Stimulated activated CD8-positive, alpha-beta memory T cell treated with anti-CD3 and anti-CD28 coated beads, Interleukin-4, amount 100 ng/mL, for 4 hours (primary cell): ENCODE measurements at places on chromosomes 7 and 10.

- no peak for DNase-seq
Measured at GRCh38 chr10:17290226-17290625, 62.2 kb downstream of the VIM start.

GRCh38 chr10:130998642-130999041, 312.9 kb downstream of the TCERG1L start:
- DNase-seq = no peak

- peak; percentile 48 for DNase-seq
Measured at GRCh38 chr10:43816351-43817321, 168.0 kb upstream of the ZNF32 start.

GRCh38 chr10:29415876-29416275, 127.0 kb downstream of the LYZL1 start:
- DNase-seq = no peak

DNA sequence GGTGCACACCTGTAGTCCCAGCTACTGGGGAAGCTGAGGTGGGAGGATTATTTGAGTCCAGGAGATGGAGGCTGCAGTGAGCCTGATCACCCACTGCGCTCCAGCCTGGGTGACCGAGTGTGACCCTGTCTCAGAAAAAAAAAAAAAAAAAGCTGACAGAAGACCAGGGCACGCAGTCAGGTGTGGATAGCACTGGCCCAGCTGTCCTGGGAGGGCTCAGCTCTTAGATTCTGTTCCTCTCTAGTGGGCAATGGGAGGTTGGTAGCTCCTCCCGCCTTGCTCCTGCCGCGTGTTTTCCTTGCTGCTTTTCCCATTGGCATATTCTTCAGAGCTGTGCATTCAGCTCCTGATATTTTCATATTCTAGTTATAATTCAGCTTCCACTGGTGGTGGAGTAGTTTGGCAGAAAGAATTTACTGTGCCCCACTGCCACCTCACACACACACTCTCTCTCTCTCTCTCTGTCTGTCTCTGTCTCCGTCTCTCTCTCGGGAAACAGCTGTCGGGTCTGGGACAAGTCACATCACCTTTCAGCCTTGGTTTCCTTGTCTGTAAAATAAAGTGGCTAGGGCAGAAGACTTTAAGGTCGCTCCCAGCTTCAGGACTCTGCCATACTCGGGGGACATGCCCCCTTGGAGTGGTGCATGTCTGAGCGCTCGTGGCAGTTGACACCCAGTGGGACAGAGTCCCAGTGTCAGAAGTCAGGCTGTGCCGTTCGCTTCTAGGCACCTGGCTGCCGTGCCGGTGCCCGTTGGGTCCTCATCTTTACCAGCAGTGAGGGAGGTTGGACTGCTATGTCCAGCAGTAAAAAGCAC, 25.9 kb upstream of the ANKRD2 start:
- DNase-seq = no peak

DNA sequence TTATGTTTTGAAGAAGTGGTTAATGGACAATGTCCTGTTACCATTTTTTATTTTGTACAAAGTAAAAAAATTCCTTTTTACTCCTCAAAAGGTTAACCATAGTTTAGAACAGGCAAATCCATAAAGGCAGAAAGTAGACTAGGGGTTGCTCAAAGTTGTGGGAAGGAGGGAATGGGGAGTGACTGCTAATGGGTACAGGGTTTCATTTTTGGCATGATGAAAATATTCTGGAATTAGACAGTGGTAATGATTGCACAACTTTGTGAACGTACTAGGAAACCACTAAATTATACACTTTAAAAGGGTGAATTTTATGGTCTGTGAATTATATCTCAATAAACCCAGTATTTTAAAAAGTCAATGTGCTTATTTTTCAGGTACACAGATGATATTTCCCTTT, 35.4 kb upstream of the CDK14 start:
- no peak for DNase-seq

DNA sequence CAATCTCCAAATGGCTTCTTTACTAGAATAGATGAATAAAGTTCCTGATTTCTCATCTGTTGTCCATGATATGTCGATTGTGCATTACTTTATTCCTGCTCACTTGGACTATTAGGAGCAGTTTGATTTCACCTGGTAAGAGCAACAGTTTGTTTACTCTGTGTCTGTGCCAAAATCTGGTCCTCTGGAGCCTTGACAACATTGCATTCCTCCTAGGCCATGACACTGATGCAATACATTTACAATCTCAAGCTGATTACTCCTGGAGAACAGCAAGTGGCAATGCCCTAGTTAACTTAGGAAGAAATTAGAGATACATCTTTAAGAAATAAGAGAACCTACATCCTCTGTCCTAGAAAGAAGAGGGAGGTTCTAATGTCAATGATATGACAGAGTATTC, 71.8 kb downstream of the SGCE start:
- no peak for DNase-seq

GRCh38 chr10:33005322-33006301, 47.6 kb upstream of the ITGB1 start:
- no peak for DNase-seq

DNA sequence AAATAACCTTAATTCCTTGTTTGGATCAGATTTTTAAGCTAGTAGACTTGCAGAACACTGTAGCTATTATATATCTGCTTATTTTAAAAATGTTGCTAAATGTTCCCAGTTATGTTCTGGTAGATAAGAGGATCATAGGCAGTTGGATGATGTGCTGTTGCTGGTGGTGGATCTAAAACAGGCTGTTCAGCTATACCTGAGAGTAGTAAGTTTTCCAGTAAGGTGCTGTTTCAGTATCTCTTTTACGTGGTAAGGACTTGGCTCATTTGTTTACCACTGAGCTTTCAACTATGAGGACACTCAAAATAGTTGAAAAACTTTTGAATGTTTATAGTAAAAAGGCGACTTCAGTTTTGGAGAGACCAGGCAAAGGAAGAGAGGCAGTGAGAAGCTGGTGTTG, 180.9 kb downstream of the CDK14 start:
- no peak for DNase-seq

DNA sequence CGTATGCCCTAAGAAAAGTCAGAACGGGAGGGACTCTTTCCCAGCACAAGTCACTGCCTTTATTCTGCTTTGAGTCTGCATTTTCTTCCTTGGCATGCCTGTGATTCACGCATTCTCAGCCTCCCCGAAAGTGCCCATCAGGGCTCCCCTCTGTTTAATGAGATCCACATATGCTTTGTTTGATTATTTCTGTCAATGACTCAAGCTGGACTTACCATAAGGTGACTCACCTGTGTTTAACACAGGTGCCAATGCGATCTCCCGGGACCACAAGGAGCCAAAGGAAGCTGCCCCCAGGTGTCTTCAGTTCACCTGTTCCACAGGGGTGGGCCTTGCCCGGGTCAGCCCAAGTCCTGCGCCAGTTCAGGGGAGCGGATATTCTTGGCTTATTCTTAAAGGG, 386.0 kb upstream of the SHH start:
- no peak for DNase-seq

- no peak for DNase-seq
Measured at GRCh38 chr10:98006266-98006665, 24.2 kb downstream of the CRTAC1 start.

DNA sequence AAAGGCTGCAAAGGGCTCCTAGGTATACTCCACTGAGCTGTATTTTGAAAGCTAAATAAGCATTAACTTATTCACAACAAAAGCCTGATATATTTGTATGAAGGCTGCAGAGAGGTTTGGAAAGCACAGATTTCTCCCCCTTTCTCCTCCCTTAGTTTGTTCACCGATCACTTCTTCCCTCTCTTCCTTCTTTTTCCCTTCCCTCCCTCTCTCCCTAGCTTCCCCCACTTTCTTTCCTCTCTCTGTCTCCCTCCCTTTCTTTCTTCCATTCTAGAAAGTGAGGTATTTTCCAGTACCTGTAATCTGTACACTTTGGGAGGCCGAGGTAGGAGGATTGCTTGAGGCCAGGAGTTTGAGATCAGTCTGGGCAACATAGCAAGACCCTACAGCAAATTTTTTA, 62.1 kb downstream of the HHEX start:
- no peak for DNase-seq

- no peak for DNase-seq
Measured at GRCh38 chr7:93359520-93360198, 127.5 kb downstream of the VPS50 start.

DNA sequence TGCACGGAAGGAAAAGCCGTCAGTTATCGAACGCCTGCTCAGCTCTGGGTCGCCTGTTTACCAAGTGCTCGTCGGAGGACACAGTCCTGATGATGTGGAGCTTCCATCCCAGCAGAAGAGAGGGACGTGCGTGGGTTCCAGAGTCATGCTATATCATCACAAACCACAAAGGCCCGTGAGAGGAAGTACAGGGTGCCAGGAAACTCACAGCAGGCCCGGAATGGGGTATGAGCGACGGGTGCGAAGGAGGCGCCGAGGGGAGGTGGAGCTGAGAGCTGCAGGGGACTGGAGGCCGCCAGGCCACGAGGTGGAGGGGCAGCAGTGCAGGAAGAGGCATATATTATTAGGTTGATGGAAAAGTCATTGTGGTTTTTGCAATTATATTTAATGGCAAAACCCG, 102.5 kb downstream of the ACTR3B start:
- DNase-seq = no peak

DNA sequence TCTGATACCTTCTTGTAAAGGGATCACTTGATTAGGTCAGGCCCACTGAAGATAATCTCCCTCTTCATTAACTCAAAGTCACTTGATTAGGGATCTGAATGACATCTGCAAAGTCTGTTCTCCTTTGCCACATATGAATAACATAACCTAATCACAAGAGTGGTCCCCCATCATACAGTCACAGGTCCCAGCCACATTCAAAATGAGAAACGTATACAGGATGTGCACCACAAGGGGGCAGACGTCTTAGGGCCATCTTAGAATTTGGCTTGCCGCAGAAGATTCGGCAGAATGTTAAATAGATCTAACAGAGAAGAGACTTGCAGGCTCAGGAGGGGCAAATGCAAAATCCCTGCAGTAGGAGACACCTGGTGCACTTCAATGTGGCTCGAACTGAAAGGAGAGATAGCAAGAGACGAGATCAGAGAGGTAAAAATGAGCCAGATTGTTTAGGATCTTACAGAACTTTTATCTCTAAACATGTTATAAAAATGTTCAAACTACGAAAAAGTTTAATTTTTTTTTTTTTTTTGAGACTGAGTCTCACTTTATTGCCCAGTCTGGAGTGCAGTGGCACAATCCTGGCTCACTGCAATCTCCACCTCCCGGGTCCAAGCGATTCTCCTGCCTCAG, 10.4 kb upstream of the SMC3 start:
- DNase-seq = peak; percentile 41

DNA sequence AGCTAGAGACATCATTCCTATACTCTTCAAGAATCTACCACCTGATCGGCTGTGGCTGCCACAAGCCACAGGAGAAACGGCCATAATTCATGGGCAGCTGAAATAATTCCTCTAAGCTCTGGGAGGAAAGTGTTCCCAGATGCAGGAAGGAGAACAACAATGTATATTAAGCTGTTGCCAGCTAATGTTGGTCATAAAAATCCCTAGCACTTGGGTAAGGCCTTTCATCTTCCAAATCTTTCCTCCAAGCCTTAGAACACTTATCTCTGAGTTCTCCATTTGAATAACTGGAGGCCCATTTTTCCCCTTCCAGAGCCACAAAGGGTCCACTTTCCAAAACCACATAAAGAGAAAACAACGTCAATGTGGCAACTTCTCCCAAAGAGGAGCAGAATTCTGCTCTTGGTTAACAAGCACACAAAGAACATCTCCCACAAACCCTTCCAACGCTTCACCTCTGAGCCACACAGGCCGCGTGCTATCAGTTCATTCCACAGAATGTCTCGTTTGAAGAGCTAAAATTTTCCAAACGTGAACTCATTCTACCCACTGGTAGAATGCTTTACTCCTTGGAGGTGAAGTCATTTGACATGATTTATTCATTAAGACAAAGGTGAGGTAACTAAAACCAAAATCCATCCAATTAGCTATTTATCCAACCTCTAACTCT, 11.2 kb downstream of the KCNMA1 start:
- DNase-seq = no peak

DNA sequence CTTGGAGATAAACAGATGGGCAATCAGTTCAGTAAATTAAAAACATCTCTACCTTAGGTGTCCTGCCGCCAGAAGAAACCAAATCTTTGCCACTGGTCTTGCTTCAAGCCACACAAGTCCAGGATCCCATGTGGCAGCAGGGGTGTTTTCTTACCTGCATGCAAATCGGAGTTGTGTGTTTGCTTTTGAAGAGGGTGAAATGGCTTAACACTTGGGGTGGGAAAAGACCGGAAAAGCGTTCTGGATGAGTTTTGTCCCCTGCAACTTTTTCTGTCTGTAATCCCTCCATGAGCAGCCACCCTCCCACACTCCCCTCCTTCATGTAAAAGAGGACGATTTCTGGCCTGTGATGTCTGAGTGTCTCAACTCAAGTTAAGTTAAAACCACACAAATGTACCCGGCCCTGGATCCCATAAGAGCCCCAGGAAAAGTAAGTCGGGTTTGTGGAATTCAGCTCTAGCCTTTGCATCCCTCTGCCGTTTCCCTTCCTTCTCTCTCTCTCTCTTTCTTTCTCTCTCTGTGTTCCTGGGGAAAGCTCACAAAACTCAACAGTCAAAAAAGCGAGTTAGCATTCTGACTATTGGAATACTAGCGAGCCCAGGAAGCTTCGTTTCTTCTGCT, 178.5 kb downstream of the TCF7L2 start:
- no peak for DNase-seq

GRCh38 chr7:103065667-103066066, 8.9 kb downstream of the FBXL13 start:
- no peak for DNase-seq
